ENCODE measurements at places on chromosomes 2 and 18. TPM values are rescaled to one million over a fixed set of nuclear protein-coding genes. Genes with fewer than 3 reads are reported as not detected.
A peak's percentile ranks its signal among the peaks of the same experiment; 100 is the strongest.

GRCh38 chr2:191974676-191975075 is 127.8 kb upstream of the CAVIN2 start:
- no peak for DNase-seq

DNA sequence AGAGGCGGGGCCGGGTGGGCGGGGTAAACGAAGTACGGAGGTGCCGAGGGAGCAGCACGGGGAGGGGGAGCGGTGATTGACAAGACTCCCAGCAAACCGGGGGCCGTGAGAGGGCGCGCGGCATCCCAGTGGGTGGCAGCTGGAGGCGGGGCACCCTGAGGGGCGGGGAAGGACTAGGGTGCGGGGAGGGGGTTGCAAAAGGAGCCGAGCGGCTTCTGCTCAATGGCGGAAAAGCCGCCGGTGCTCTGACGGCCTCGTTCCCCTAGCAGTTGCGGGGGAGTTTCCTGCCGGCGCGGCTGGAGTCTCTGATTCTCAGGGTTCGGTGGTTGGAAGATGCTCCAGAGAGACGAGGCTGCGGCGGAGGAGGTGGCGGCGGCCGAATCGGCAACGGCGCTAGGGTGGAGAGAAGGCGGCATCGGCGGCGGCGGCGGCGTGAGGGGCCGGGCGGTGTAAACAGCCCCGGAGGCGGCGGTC is at the start of gene PPM1B:
Gene PPM1B, plus strand, starts transcription at position 195 of the 474 bp plus-strand sequence. CDS start 32,325 bp downstream, outside the sequence.
- peak; percentile 100 for DNase-seq

The GNAL gene
- 3.5 TPM for polyA plus RNA-seq

The CASP10 gene
- polyA plus RNA-seq = 3.6 TPM

- no peak for DNase-seq
Measured at GRCh38 chr2:168895771-168896170, 5.3 kb upstream of the G6PC2 start.

DNA sequence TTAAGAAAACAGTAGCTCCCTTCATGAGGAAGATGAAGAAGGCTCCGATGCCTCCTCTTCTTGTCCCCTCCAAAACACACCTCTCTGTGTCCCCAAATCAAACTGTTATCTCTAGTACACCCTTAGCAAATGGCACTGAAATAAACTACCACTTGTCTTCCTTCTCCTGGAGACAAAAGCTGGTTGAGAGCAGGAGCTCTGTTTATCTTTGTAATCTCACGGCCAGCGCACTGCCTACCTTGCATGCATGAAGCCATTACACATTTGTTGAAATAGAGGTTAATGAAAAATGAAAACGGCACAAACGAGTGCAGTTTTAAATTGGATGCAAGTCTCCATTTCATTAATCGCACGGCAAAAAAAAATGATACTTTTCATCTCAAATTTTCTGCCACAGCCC is 113.7 kb downstream of the EPB41L3 start:
- no peak for DNase-seq

GRCh38 chr2:150109028-150109427 is 378.4 kb downstream of the RND3 start:
- DNase-seq = no peak

GRCh38 chr2:191037351-191037750 is 23.4 kb upstream of the STAT1 start:
- no peak for DNase-seq

DNA sequence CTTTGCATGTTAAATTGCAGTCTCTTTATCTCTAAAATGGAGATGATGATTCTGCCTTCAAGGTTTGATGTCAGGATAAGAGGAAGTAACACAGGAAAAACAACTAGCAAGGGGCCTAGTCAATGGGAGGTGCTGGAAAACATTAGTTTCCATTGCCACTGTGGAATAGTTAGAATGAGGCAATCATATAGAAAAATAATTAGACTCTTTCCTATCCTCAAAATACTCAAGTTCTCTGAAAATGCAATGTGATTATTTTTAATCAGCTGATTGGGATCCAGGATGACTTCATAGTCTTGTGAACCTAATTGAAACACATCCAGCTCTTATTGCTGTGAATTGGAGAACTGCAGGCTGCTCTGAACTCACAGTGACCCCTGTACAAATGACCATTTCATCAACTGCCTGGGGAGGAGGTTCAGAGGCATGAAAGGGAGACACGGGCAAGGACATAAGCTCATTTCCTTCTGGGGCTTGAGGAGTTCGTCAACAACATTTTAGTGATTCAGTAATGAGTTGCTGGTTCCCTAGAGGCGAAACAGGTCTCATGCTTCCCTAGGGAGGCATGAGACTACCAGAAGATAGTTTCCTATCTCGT is 422.5 kb downstream of the LPIN1 start:
- no peak for DNase-seq

The STPG4 gene
- not detected for polyA plus RNA-seq

DNA sequence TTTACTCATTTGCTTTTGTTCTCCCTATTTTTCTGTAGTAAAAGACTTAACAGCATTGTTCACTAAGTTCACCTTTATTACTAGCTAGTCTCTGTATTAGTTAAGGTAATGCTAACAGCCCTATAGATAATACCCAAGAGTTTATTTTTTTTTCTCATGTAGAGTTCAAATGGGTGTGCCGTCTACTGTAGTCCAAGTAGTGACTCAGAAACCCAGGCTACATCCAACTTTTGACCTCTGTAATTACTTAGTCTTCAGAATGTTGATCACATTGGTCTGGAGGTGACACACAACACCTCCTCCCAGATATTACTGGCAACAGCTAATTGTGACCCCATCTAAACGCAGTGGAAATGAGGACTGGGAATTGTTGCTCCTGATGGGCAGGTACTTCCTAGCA is 7.7 kb downstream of the COQ10B start:
- DNase-seq = no peak

DNA sequence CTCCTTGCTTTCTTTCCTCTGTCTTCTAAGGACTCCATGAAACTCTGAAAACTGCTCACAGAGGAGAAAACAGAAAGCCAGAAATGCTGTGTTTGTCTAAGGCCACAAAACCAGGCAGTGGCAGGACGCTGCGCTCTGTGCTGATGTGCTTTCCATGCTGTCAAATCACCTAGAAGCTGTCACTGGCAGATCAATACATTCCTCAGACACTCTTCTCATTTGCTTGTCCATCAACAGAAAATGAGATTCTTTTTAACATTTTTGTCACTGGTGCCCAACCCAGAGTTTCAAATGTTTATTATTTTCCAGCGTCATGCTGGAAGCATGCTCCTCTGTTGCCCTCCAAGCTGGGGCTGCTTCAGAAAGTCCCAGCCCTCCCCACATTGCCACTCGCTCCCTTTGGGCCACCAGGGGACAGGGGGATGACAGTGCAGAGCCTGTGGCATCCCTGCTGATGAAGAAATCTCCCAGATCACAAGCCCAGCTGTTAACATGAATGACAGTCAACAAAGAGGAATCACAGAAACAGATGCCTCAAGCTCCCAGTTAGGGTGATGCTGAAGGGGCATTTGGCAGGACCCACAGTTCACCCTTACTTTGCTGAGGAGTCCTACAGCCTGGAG is 117.5 kb upstream of the MEIS1 start:
- DNase-seq = no peak

- no peak for DNase-seq
Measured at GRCh38 chr2:101860157-101860556, 131.6 kb upstream of the IL1R2 start.

The DSG1 gene
- polyA plus RNA-seq = 0.34 TPM

GRCh38 chr2:58032016-58032763 is 14.4 kb upstream of the VRK2 start:
- no peak for DNase-seq

DNA sequence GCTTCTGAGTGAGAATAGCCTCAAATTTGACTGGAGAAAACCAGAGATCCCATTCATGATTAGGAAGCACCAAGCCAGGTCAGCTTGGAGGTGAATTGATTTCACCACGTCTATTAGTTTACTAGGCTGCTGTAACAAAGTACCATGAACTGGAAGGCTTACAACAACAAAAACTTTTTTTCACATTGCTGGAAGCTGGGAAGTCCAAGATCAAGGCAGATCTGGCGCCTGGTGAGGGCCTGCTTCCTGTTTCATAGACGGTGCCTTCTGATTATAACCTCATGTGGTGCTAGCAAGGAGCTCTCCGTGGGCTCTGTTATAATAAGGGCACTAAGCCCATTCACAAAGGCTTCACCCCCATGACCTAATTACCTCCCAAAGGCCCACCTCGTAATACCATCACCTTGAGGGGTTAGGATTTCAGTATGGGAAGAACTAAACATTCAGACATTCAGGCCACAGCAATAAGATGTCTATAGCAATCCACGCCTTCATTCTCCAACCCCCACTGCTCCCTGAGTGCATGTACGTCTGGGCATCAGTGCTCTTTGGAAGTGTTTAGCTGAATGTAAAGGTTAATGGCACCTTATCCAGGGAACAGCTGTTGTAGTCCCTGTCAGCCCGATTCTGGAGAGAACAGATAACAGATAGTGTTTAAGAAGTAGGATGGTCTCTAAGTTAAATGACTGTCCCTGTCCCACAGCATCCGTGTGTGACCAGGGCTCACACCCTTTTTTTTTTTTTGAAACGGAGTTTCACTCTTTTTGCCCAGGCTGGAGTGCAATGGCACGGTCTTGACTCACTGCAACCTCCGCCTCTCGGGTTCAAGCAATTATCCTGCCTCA is 89.2 kb downstream of the SOCS6 start:
- DNase-seq = no peak

DNA sequence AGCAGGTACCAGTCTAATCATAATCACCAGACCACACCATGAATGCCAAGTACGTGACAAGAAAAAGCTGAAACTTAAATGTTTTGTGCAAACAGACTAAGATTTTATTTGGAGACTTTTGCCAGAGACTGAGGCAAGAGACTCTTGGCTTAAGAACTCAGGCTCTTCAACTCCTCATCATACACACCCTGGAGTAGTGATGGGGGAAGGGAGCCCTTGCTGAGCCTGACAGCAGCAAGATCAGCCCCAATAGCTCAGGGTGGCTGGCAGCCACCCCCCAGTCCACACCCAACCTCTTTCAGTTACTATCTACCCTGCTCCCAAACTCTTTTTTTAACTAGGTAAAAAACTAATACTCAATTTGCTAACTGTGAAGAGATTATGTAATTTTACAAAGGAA is 114.8 kb downstream of the CCBE1 start:
- DNase-seq = peak; percentile 60

All from right cardiac atrium (tissue), 5 donors.